ENCODE measurements at places on chromosomes 4 and X.

DNA sequence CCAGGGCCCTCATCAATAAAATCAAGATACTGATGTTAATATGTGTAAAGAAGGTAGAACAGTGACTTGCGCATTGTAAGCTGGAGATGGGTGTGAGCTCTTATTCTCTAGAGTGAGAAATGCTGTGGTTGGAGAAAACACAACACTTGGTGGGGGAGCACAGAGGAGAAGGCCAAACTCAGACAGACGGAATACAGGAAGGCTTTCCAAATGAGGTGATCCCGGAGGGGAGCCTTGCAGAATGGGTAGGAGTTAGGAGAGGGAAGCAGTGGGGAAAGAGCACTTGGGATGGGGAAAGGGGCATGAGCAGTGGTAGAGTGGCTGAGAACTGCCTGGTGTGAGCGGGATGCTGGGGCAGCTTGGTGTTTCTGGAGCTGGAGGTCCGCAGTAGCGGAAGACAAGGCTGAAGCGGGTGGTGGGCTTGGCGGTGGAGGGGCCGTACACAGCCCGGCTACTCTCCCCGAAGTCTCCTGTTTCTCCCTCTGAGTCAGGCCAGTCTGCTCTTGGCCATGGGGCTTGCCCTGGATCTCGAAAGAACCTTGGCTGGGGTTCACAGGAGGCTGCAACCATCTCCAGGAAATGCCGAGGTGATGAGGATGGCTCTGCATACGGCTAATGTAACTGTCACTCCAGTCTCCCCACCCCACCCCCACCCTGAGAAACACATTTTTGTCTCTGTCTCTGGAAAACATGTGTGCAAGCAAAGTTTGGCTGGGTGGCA lies 11.3 kb upstream of the PLAC1 start:
- DNase-seq = peak; percentile 38

GRCh38 chr4:140662082-140662869 lies 93.5 kb upstream of the UCP1 start:
- DNase-seq = no peak

DNA sequence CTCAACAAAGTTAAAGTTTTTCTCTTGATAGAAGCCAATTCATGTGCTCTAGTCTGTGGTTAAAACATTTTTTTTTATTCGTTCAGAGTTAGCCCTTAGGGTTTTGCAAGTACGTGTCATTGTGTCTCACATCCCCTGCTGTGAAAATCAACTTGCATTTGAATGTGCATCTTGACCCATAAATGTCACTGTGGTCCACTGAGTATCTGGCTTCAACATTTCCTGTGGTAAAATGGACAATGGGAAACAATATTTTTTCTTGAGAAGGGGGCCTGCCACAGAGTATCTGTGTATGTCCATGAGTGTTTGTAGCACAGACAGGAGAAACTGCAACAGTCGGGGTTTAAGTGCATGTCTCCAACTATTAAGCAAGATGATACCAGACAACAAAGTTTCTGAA lies 554.8 kb upstream of the TENM3 start:
- DNase-seq = no peak

DNA sequence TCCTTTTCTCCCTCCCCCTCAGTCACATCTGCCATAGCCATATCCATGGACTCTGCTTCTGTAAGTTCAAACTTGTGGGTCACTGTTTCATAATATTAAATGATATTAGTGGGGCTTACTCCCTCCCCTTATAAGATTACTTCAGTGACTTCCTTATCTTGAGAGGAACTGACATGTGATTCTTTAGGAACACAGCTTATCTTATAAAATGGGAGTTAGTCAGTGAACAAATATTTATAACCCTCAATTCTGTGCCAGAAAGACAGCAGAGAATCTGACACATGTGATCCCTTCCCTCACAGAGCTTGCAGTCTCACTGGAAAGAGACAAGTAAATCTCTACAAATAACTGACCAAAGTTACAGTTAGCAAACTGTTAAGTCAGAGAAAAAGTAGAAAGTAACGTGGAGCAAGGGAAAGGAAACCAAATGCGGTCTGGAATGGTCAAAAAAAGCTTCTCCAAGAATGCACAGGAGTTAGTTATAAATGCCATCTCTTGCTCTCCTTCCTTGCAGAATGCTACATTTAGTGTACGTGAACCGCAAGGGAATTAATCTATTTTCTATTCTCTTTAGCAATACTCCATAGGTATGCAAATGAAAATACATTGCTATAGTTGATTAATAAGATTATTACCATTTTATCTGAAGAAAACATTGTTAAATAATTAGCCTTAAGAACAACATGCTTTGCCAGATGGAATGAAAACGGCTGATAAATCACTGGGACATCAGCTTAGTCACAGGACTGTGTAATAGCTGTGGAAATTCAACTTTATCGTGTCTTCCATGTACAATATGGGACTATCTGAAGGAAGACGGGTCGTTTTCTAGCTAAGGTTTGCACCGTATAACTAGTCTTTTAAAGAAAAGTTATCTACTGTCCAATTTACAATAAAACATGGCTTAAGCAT lies 29.0 kb downstream of the SGMS2 start:
- no peak for DNase-seq
